T follicular helper cell (primary cell): ENCODE measurements at places on chromosomes 12 and 14.

DNA sequence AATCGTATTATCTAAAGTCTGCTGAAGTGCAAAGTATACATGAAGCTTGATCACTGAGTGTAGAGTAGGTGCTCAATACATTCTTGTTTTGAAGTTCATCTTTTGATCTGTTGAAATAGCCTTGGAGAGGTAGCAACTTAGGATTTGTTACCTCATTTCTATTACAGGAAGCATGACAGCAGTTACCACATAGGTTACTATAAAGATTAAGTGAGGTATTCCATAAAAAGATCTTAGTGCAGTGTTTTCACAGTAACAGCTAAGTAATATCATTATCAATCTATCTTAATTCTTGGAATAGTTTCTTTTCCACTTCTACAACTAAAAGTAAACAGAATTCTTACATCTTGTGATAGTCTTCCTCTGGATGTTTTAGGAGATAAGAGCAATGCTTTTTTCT is 50.9 kb downstream of the BTBD7 start:
- DNase-seq: no peak

GRCh38 chr12:52181746-52182145 is 10.1 kb downstream of the KRT80 start:
- no peak for DNase-seq

DNA sequence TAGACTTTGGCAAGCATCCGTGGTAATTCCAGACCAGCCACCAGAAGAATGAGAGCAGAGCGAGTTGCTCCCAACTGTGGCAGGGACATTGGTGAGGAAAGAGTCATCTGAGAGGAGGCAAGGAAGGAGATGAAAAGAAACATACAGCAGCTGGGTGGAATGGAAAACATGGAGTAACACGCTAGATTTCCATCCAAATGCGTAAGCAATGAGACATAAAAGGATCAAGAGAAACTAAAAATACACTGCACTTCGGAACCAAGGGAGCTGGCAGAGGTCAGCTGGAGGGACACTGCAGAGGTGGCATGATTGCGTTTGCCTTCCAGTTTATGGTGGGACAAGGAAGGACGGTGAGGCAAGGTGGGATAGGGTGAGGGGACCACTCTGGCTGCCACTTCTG is 82.9 kb downstream of the DDX51 start:
- no peak for DNase-seq

DNA sequence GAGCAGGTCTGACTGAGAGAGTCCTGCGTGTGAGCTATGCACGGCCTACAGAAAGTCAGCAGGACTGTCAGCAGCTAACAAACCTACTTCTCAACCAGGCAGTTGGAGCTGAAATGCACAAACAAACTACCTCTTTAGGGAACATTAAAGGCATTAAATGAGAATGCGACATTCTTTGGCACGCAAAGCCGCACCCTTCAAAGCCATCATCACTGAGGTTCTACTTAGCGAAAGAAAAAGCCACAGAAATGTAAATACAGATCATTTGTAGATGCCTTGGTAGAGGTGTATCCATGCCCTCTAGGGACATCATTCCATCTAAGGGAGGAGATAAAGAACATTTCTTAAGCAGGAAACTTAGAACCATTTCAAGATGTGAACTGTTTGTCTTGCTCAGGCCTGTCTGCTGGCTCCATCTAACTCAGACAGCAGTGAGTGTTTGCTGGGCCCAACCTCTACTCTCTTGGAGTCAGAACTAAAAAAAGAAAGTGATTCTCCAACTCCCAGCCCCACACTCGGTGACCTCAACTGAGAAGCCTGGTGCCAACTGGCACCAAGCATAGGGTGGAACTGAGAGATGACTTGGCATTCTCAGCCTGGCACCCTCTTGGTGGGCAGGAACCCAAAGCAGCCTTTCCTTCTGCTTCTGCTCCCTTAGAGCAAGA is 63.5 kb upstream of the MBIP start:
- DNase-seq: no peak

DNA sequence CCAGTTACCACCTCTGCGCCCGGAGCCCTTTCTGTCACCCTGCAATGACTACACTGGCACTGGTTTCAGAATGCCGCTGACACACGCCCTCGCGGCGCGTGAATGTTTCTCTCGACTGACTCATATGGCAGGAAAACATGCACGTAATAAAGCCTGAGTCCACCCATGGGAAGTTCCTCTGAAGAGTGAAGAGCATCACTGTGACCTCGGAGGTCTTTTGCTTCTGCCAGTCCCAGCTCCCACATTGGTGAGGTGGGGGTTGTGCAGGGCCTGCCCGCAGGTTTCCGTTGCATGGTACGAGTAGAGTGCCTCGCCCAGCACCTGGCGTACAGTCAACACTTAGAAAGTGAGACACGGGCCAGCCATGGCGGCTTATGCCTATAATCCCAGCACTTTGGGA is 11.1 kb upstream of the SLC6A12 start:
- DNase-seq: no peak

- no peak for DNase-seq
Measured at GRCh38 chr12:118064608-118065007, 3.6 kb upstream of the WSB2 start.

DNA sequence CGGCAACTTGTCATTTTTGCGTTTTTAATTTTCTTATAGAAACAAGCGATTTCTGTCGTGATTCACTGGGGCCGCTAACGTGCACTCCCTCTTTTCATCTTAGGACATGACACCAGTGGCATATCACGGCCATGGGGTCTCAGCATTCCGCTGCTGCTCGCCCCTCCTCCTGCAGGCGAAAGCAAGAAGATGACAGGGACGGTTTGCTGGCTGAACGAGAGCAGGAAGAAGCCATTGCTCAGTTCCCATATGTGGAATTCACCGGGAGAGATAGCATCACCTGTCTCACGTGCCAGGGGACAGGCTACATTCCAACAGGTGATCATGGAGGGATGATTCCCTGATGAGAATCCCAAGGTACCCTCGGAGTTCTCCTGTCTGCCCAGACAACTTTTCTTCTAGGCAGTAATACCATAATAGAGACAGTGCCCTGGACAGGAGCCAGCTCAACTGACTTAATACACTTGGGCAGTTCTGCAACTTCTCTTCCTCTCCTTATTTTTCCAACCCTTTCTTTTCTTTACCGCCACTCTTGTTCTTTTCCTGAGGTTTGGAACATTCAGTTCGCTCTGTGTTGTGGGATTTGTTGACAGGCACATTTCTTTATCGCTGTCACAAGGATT is 821 bp downstream of the TMEM106C start:
- DNase-seq: no peak

GRCh38 chr12:50111395-50111692 is 692 bp upstream of the COX14 start:
- no peak for DNase-seq

- no peak for DNase-seq
Measured at GRCh38 chr14:68020999-68021663, 201.6 kb downstream of the RAD51B start.

DNA sequence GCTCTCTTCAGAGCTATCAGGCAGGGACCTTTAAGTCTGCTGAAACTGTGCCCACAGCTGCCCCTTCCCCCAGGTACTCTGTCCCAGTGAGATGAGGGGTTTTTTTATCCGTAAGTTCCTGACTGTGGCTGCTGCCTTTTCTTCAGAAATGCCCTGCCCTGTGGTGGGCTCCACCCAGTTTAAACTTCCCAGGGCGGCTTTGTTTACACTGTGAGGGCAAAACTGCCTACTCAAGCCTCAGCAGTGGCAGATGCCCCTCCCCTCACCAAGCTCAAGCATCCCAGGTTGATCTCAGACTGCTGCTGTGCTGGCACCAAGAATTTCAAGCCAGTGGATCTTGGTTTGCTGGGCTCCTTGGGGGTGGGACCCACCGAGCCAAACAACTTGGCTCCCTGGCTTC is 46.9 kb upstream of the SLC16A7 start:
- no peak for DNase-seq

DNA sequence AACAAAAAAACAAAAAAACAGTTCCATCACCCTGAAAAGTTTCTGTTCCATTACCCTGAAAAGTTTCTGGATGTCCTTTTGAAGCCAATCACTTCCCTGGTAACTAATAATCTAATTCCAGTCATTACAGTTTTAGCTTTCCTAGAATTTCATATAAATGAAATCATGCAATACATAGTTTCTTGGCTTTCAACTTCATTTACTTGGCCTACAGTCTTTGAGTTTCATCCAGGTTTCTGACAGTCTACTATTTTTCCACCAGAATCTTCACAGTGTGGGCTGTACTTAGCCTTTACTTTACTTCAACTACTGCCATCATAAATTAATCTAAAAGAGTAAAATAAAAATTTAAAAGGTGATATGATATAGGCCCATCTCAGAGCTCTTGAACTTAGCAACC is 55.5 kb downstream of the RPS6KA5 start:
- no peak for DNase-seq

- DNase-seq: no peak
Measured at GRCh38 chr14:75648066-75648838, 12.4 kb downstream of the ERG28 start.

GRCh38 chr12:15227004-15227679 is 5.9 kb upstream of the RERG start:
- DNase-seq: no peak

GRCh38 chr12:131511803-131512561 is 198.9 kb upstream of the SFSWAP start:
- DNase-seq: no peak

- no peak for DNase-seq
Measured at GRCh38 chr12:71533703-71534102, 94.1 kb downstream of the LGR5 start.

DNA sequence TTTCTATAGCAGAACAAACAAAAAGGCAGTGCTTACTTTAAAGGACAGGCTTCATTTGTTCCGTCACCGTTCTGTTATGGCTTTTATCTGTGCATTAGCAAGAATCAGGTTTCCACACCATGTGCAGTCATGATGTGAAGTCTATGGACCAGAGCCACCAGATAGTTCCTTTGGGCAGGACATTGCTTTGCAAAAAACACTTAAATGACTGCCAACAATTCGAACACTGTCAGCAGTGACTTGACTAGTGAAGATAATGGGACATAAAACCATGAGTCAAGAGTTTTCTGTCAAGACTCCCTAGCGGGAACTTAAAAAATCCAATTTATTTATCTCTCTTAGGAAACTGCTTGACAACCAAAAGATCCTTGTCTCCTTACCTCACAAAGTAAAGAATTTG is 80.3 kb downstream of the NKX2-1 start:
- DNase-seq: no peak

DNA sequence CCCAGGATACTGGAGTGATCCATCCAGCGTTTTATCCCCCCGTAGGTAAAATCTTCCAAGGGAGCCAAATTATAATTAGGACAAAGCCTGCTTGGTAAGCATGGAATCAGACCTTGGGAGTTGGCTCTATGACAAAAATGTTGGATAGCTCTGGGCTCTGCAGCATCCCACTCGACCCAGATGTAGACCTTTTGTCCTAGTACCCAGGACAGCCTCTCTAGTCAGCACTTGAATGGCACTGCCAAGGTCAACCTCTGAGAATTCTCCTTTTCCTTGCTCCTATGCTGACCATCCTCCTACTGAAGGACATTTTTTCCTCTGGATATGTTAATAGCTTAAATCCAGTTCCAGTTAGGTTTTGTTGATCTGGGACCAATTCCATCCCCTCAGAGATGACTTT is 104.7 kb upstream of the SLC35F4 start:
- DNase-seq: no peak

DNA sequence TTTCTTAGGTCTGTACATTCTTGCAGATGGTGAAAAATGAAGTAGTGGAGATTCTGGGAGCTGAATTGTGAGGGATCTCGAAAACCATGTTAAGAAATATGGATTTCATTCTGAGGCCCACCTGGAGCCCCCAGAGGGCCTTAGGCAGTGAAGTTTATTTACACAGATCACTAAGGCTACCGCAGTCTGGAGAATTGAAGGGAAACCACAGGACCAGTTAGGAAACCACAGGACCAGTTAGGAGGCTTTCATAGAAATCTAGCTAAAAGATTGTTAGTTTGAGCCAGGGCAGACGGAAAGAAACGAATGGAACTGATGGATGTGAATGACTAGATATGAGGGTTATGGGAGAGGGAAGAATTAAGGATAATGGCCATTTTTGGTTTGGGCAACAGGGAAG is 7.2 kb downstream of the CBLN3 start:
- DNase-seq: no peak

GRCh38 chr14:103121121-103121845 is 2.0 kb upstream of the TNFAIP2 start:
- DNase-seq: no peak

DNA sequence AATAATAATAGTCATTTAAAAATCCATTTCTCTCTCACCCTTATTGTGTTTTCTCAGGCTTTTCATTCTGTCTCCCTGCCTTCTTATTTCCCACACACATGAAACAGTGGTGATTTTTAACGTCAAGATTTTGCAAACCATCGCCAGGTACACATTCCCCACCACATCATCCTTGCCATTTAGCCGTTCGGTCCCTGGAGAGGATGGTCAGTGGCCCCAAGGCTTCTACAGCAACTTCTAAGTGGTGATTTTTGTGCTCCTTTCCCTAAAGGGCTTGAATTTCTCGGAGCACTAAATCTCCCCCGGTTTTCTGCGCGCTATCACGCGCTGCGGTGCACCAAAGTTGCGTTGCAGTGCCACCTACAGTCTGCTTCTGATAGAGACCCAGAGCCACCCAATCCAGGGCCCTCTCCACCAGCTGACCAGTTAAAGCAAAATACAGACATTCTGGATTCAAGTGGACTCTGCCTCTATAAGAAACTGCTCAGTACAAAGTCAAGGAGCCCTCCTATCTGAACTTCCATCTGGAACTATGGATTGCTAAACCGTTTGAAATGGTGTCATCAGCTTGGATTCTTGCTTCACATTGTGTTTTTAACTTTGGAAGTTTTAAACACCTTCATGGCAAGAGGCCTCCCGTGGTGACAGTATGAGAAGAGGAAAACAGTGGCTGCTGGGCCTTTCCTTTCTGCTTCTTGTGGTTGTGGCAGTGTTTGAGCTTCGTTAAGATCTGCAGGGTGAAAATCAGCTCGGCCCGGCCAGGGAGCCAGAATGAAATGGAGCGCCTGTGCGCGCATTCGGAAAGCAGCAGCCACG is 234.0 kb downstream of the SPTSSA start:
- DNase-seq: peak; percentile 2

GRCh38 chr12:104272938-104273337 is 30.6 kb upstream of the EID3 start:
- DNase-seq: no peak

- DNase-seq: no peak
Measured at GRCh38 chr14:103700753-103701490, 14.3 kb downstream of the XRCC3 start.

- no peak for DNase-seq
Measured at GRCh38 chr12:55901881-55902490, 25.7 kb downstream of the PYM1 start.

DNA sequence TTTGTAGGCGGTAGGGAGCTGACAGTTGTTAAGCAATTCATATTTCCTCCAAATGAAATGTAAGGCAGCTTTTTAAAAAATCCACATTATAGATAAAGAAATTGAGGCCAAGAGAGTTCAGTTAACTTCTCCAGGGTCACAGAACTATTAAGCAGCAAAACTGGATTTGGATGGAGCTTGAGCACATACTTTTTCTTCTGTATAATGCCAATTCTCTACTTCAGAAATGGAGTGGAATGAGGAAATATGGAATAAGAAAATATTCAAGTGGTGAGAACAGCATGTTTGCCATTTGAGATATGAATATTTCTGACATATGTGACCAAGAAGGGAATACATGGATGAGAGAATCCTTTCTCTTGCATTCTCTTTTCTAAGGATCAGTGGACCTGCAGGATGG is 233.1 kb downstream of the FOXG1 start:
- no peak for DNase-seq
